ENCODE measurements at places on chromosomes 12 and 14.

DNA sequence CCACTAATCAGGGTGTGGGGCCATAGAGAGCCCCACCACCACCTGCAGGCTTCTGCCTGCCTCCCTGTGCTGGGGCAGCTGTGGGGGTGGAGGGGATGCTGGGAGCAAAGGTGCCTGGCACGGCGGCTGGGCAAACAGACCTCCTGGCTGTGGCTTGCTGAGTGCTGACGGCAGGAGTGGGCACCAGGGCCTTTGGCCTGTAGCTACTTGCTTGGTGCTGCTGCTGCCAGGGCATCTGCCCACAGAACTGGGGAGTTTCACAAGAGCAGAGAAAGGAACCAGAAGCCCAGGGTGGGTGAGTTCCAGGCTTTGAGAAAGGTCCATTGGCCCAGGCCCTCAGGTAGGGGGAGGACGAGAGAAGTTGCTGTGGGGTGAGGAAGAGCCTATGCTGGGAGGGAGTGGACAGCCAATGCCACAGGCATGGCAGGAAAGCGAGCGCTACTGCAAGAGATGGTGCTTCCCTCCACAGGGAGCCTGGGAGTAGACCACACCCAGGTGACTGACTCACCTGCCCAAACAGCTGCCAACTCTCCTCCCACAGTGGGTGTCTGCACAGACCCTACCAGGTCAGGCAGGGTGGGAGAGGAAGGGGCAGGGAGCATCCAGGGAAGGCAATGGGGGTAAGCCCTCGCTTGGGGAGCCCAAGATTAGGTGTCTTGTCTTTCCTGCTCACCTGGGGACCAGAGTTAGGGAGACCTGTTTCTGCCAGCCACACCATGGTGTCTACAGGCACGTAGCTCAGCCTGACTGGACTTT, 39.0 kb upstream of the HDAC7 start:
- no peak for DNase-seq

DNA sequence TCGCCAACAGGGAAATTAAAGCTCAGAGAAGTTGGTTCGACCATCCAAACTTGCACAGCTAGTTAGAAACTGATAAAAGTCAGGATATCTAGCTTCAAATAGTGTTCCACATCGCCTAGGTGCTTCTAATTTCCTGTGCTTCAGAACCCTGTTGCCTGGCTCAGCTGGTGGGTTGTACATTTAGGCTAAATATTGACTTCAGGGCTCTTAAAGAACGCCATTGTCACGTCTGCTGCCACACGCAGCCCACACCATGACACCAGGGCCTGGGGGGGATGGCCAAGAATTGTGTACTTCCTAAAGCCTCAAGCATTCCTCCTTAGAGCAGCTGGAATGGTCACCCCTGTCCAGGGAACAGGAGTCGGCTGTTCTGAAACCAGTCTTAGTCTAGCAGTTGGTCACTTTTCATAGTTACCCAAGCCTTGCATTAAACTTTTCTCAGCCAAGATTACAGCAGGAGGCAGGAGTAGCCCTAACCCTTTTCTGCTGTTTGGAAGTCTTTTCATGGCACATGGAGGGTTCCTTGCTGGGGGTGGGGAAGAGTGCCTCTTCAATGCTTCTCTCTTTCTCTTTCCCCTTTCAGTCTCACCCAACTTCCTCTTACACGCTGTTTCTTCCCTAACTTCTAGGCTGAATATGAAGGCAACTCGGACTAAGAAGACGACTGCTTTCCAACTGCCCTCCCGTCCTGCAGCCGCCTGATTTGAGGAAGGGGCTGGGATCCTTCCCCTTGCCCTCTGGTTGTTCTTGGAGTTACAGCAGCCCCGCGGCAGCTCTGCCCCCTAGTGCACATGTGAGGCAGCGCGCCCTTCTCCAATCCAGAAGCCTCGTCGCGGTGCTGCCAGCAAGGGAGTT, 17.1 kb downstream of the FOS start:
- no peak for DNase-seq

- DNase-seq = no peak
These were observed 121.2 kb upstream of the LRIG3 start for GRCh38 chr12:59041241-59042121.

- no peak for DNase-seq
These were observed 1.4 kb upstream of the SOX5 start for GRCh38 chr12:23950775-23951451.
